ENCODE measurements at places on chromosomes 5 and 9.

- DNase-seq, result no peak
Observed at GRCh38 chr9:7819984-7820383, 20.4 kb upstream of the DMAC1 start.

DNA sequence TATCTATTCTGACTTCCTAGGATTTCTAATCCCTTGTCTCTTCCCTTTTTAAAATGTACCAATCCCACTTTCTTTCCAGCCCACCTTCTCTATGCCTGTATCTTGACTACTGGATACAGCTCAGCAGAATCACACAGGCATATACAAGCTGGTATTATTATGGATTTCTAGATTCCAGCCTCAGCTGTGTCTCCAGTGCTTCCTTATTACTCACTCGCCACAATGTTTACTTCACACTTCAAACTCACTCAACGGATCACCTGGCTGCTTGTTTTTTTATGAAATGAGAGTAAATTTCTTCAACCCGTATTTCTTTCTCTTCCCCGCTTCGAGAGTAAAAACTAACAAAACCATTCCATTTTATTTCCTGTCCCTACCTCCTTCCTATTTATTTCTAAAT lies 38.8 kb downstream of the CWC27 start:
- DNase-seq, result no peak

- DNase-seq, result no peak
Observed at GRCh38 chr5:98570661-98571191, 202.7 kb upstream of the RGMB start.

DNA sequence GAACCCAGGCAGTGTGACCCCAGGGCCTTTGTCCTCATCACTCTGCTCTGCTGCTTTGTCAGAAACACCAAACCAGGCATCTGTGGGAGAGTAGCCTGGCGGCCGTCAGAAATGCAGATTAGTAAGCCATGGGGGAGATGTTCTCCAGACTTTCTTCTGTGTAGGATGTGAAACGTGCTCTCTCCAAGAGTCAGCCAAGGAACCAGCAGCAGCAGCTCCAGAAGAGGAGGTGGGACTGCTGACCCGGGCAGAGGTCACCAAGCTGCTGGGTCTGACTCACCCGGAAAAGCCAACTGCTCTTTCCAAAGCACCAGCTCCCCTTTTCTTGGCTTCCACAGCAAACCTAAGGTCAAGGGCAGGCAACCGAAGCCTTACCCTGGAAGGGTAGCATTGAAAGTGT lies 14.4 kb upstream of the ABLIM3 start:
- DNase-seq, result no peak

DNA sequence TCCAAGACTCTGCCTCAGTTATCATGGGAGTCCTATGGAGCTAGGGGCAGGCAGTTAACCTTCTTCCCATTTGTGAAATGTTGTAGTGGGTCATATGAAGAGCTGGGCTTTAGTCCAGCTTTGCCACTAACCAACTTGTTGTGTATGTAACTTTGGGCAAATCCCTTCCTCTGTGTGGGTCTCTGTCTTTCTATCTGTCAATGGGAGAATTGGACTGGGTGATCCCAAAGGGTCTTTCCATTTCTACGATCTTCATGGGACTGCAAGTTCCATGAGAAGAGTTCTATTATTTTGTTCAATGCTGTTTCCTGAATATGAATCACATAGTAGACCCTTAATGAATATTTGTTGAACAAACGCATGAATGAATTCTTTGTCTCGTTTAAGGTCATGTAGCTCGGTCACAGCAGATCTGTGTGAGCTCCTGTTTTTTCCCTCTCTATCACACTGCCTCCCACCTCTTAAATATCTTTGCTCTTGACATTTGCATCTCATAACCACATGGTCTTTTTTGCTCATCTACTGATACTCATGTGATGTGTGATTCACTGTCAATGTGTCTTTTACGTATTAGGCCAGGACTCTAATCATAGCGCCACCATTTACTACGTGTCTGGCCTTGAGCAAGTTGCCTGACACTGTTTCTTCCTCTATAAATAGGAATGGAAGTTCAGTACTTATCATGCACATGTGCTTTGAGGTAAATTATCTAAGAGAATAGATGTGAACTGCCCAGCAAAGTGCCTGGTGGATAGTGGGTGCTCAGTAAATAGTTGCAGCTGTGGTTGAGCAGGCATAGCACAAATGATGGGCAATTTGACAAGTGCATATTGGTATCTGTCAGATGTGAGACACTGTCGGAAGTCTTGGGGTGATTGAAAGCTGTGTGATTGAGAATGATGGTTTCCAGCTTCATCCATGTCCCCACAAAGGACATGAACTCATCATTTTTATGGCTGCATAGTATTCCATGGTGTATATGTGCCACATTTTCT lies 37.4 kb downstream of the PTTG1 start:
- DNase-seq, result no peak

DNA sequence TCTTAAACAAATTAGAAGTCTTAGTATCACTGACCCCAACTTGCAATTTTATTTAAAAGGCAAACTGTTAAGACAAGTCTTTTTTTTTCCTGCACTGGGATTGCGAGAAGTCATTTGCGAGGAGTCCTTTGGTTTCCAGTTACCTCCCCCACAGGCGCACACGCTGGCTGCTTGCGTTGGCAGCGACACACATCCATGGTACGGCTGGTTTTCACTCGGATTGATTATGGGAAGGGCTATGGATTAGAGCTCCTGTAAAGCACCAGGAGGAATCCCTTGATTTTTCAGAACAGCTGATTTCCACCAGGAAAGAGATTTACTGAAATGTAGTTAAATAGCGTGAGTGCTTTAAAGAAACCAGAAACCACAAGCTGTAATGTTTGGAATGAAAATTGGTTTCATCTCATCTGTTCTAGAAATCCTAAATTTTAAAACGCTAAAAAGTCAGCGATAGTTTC lies 737 bp downstream of the SLC1A3 start:
- no peak for DNase-seq

- DNase-seq, result no peak
Observed at GRCh38 chr9:35814106-35814840, 569 bp downstream of the HINT2 start.

- DNase-seq, result no peak
Observed at GRCh38 chr9:86181379-86182315, 77.8 kb downstream of the C9orf153 start.

GRCh38 chr5:108620516-108620915 lies 127.2 kb upstream of the FER start:
- DNase-seq, result no peak

GRCh38 chr5:168169791-168170190 lies 121.7 kb upstream of the WWC1 start:
- no peak for DNase-seq

- DNase-seq, result no peak
Observed at GRCh38 chr9:126707083-126707482, 93.4 kb downstream of the LMX1B start.
